ENCODE measurements at places on chromosomes 5 and 9.

DNA sequence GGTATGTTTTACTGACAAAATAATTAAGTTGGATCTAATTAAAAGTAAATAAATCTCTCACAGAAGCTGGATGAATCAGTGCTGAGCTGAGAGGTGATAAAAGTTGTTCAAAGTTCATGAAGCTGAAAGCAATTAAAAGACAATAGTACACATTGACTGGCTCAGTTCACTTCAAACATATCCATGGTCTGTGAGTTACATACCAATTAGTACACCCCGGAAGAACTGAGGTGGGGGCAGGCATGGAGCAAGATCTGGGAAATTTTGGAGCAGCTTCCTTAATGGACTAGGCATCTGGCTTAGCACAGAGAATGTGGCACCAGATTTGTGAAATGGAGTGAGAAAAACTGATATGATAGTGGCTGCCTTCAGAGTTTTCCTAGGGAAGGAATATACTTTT is 152.7 kb downstream of the ATP10B start:
- DNase-seq, result no peak

DNA sequence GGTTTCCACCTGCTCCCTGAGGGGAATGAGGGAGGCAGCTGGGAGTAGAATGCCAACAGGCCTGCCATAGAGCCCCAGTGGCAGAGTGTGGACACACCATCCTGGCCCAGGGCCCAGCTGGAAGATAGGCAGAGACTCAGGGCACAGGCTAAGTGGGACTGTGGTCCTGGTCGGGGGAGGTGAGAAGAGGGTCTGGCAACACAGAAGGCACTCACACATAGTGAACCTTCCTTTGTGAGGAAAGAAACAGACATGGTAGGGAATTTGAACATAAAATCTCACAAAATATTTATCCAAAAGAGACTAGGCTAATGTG is 41.2 kb downstream of the WDR36 start:
- no peak for DNase-seq

DNA sequence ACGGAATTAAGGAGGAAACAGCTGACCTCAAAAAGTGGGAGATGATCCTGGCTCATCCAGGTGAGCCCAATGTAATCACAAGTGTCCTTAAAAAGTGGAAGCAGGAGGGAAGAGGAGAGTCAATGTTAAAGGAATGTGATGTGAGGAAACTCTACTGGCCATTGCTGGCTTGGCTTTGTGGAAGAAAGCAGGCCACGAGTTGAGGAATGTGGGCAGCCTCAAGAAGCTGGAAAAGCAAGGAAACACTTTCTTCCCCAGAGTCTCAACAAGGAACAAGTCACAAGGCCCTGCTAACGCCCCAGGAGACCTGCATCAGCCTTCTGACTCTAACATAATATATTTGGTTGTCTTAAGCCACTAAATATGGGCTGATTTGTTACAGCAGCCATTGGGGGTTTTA is 252.8 kb downstream of the PSAT1 start:
- no peak for DNase-seq

GRCh38 chr5:177509381-177509951 is at the start of gene DOK3:
TSS of gene DOK3 (minus strand) at chr5:177509826. CDS start at chr5:177509540, 286 bp downstream.
- DNase-seq, result no peak

- DNase-seq, result no peak
Measured at GRCh38 chr9:117739206-117739605, 35.0 kb downstream of the TLR4 start.

DNA sequence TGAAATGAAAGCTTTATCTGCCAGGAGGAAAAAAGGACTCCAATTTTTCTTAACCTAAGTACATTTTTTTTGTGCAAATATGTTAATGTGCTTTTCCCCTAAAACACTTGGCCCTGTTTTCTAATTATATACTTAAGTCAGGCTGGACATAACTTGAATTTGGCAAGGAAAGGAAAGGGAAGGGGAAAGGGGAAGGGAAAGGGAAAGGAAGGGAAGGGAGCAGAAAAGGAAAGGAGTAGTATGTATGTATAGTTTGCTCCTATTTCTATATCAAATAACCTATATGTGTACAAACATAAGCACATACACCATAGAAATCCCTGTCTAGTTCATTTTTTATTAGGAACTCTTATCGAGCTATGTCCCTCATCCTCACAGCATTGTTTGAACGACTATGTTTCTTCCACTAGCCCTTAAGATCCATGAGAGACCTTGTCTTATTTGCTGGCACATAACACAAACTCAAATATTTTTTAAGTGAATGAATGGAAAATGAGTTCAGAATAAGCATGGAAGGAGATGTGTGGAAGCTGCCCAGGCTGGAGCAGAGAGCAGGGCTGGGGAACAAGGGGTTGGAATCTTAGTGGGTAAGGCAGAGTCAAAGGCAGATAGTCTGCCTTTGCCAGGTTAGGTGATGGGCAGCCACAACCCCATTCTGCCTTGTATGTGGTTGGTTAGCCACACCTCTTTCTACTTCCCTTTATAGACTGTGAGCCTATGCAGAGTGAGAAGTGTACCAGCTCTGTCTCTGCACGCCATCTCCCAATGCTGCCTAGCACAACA is 70.0 kb downstream of the KLHL3 start:
- no peak for DNase-seq

DNA sequence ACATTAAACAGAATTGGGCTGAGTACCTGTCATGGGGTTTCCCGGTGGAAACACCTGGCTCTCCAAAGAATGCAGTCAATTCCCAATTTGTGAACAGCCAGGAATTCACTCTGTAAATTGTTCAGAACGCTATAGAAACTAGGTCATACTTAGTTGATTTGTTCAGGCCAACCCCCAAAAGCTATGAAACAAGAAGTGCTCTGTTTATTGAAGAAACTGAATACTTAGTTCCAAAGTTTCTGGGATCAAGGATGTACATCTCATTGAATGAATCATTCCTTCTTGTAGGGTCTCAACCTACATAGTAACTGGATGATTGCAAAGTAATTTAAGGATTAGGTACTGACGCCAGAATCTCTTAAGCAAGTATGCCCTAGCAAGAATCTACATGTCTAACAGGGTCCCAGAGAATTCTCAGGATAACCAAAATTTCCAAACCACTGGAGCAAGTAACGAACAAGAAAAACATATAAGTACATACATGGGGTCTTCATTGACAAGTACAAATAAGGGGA is 659 bp upstream of the TUSC1 start:
- DNase-seq, result no peak

GRCh38 chr5:77906806-77907205 is 130.7 kb upstream of the TBCA start:
- no peak for DNase-seq

- no peak for DNase-seq
Measured at GRCh38 chr5:103458497-103459040, 104.0 kb downstream of the NUDT12 start.

DNA sequence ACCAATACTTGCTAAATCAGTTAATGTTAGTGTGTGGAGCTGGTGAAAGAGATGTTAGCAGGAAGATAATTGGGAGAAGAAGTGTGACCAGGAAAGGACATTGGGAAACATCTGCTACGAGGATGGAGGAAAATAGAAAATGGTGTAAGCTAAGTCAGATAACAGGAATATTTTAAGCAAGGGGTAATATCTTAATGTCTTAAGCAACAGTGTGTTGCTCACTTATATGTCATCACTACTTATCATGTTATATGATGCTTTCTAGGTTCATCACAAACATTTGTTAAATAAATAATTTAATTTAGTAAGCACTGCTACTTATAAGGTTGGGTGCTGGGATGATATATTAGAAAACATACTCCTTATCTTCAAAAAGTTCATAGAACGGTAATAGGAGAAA is 326.1 kb downstream of the EDIL3 start:
- DNase-seq, result no peak

DNA sequence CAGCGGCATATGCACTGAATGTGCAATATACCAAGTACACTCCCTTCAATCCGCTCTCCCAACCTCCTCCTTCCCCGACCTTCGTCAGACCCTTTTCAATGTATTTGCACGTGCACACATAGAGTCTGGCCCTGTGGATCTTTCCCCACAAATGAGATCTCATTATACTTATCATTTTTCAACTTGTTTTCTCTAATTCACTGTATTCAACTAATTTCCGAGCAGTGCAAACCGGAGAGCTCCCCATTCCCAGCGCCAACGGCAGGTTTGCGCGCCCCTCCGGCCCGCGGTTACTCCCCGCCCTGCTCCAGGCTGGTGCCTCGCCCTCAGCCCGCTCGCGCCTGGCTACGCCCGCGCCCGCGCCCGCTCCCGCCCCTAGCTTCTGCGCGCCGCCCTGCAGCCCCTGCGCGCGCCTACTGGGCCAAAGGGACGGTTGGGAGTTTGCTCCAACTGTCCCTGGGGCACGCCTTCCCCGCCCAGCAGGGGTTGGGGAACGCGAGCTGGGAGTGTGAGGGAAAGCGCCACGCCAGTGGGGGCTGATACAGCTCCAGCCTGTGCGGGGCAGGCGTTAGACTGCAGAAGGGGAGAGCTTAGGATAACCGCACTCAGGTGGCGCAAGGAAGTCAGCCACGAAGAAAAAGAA is 3.3 kb upstream of the CDC20B start:
- DNase-seq, result peak; percentile 78

DNA sequence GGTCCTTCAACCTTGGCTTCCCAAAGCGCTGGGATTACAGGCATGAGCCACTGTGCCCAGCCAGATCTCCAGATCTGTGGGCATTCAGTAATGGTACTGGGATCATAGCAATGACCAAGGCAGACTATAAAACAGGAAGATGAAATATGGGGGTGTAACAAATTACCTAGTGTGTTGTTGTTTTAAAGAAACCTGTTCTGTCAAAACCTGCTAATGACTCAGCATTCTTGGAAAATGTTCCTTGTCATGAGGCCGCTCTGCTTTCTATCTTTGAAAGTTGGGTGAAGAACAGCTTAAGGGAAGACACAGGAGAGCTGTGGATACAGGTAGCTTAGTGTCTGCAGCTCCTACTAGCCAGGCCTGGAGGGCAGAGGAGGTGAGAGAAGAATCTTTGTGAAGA is 19.4 kb downstream of the TARS1 start:
- no peak for DNase-seq

Measured in ACHN (cell line).